Osteoblast (primary cell): ENCODE measurements at places on chromosomes 13 and 19. TPM values are rescaled to one million over a fixed set of nuclear protein-coding genes. Genes with fewer than 3 reads are reported as not detected.

Gene SIGLECL1
- total RNA-seq, result not detected in 2 replicates

- H3K4me1 ChIP-seq, result peaks cover 12% of the 10 kb centered on the region
- DNase-seq, result no peak
- H3K36me3 ChIP-seq, result peaks cover 39% of the 10 kb centered on the region
- H3K27ac ChIP-seq, result no peak overlapping the region
Measured at GRCh38 chr13:51419001-51419636, 33.7 kb downstream of the INTS6 start.

DNA sequence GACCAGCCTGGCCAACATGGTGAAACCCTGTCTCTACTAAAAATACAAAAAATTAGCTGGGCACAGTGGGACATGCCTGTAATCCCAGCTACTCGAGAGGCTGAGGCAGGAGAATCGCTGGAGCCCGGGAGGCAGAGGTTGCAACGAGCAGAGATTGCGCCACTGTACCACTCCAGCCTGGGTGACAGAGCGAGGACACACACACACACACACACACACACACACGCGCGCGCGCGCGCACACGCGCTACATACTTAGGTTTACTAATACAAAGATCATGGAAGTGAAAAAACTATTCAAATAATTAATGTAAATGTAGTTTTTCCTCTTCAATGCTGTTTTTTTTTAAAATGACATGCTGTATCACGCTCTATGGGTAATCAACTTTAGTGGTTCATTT, 58.5 kb upstream of the ZDHHC20 start:
- no peak for DNase-seq
- no peaks in the 10 kb centered on the region for H3K27me3 ChIP-seq
- no peak overlapping the region for H3K4me3 ChIP-seq
- no peaks in the 10 kb centered on the region for H3K36me3 ChIP-seq

DNA sequence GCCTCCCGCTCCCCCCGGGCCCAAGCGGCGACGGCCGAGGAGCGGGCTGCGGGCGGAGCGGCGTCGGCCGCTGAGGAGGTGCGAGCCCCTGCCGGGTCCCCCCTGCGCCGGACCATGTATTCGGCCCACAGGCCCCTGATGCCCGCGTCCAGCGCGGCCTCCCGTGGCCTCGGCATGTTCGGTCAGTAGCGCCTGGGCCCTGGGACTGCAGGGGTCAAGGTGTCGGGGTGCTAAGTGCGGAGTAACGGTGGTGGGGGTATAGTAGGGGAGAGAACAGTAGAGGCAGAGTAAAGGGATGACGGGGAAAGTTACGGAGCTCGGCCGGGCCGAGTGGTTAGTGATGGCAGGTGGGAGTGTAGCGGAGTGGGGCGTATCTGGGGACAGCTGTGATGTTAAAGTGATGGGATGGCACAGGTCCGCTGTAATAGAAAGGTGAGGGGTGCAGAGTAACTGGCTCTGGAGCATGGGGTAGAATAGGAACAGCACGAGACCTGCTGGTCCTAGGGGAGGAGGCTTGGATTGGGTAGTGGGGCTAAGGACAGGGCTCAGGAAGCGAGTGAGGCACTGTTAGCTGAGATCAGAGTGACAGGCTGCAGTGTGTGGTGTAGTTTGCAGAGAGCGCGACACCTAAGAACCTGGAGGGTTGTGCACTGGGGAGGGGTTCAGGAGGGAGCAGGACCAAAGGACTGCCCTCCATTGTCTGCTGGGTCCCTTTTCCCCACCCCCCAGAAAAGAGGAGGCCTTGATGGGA, 15.7 kb downstream of the CIC start:
- peak overlapping the region; percentile 76 for H3K4me3 ChIP-seq
- peaks cover 31% of the 10 kb centered on the region for H3K36me3 ChIP-seq
- DNase-seq, result peak; percentile 87
- H3K27ac ChIP-seq, result peak overlapping the region; percentile 51
